ENCODE measurements at places on chromosomes 12 and 14.

GRCh38 chr12:123118497-123118896 is 32.4 kb downstream of the PITPNM2 start:
- no peak for DNase-seq

- DNase-seq = no peak
Measured at GRCh38 chr12:106712768-106713167, 61.7 kb upstream of the RIC8B start.

DNA sequence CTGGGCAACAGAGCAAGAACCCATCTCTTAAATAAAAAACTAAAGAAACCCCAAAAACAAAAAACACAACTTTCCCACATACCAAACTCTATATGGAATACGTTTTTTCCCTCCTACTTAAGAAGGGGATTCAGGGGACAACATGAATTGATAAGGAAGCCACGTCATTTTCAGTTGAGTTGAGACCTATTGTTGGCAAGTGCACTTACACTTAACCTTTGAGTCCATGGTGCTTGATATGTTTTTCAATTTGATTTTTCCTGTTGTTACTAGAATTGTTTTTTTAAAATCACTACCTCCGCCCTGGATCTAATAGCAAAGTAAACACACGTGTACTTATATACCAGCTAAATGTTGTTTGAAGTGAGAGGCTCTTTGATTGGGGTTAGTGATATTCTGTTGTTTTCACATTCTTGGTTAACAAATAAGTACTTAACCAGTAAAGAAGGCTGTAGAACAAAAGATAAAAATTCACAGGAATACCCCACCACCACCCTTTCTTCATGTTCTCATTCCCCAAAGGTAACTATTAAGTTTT is 2.0 kb downstream of the FAM177A1 start:
- no peak for DNase-seq

GRCh38 chr14:77045238-77046162 is 17.0 kb upstream of the IRF2BPL start:
- DNase-seq = no peak

- no peak for DNase-seq
Measured at GRCh38 chr12:118501489-118501888, 125.1 kb downstream of the SUDS3 start.

- DNase-seq = no peak
Measured at GRCh38 chr12:126247936-126248335, 1182.7 kb downstream of the AACS start.

- no peak for DNase-seq
Measured at GRCh38 chr12:57465030-57465746, 5.6 kb downstream of the GLI1 start.

GRCh38 chr14:34180434-34180833 is 229.6 kb upstream of the EGLN3 start:
- no peak for DNase-seq

GRCh38 chr12:49866859-49867569 is 24.1 kb upstream of the BCDIN3D start:
- DNase-seq = peak; percentile 50

- no peak for DNase-seq
Measured at GRCh38 chr14:65548878-65549277, 136.3 kb downstream of the FUT8 start.

- DNase-seq = no peak
Measured at GRCh38 chr12:55372521-55372920, 9.7 kb downstream of the OR6C75 start.

DNA sequence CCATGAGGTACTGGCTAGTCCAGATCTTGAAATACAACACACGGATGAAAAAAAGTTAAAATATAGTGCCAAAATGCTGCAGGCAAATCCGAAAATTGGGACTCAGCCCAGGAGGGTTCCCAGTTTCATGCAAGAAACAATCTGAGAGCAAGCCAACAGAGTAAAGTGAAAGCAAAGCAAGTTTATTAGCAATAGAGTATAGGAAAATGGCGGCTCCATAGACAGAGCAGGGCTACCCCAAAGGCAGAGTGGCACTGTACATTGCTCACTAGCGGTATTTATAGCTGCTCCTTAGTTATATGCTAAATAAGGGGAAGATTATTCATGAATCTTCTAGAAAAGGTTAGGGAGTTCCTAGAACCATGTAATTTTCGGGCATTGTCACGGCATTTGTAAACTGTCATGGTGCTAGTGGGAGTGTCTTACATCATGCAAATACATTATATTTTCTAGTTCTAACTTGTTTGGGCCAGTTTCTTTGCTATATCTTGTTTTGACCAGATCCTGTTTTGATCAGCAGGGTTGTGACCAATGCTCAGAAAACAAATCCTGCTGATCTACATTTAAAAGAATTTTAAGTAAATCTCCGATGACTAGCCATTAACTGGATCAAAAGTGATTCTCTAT is 29.1 kb downstream of the RECQL start:
- no peak for DNase-seq

DNA sequence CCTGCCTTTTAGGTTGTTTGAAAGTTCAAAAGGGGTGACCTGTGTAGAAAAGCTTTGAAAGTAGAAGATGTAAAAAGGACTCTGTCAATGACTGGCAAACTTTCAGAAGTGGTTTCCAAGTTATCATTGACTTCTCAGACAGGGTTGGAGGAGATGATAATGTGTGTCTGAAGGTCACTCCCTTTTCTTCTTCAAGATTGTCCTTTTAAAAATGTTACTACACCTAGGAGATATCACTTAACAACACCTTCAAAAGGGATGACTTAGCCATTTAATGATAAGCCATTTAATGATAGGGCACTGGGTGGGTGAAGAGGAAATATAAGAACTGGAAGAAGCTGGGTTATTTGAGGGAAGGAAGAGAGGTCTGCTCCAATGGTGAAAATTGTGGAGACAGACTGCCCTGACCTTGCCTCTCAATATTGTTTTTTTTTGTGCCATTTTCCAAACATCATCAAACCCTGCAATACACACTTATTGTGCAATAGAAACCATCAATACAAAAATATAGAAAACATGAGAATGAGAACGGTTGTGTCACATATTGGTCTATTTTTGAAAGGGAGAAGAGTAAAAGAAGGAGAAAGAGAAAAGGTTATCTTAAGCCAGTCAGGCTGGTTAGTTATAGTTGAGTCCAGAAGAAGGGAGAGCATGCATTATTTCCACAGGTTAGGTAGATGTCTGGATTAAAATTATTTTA is 38.8 kb downstream of the BEST3 start:
- DNase-seq = no peak

DNA sequence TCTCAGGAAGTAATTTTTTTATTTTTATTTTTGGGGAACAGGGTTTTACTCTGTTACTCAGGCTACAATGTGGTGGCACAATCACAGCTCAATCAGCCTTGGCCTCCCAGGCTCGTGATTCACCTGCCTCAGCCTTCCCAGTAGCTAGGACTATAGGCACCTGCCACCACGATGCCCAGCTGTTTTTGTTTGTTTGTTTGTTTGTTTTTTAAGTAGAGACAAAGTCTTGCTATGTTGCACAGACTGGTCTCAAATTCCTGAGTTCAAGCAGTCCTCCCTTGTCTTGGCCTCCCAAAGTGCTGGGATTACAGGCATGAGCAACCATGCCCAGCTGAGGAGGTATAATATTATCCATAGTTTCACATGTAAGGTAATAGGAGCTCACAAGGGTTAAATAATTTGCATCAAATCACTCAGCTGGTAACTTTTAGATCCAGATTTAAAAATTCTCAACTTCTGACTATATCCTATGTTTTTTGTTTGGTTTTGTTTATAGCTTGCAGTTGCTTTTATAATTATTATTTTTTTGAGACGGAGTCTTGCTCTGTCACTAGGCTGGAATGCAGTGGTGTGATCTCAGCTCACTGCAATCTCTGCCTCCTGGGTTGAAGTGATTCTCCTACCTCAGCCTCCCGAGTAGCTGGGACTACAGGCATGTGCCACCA is 629.3 kb downstream of the DIO2 start:
- DNase-seq = no peak

DNA sequence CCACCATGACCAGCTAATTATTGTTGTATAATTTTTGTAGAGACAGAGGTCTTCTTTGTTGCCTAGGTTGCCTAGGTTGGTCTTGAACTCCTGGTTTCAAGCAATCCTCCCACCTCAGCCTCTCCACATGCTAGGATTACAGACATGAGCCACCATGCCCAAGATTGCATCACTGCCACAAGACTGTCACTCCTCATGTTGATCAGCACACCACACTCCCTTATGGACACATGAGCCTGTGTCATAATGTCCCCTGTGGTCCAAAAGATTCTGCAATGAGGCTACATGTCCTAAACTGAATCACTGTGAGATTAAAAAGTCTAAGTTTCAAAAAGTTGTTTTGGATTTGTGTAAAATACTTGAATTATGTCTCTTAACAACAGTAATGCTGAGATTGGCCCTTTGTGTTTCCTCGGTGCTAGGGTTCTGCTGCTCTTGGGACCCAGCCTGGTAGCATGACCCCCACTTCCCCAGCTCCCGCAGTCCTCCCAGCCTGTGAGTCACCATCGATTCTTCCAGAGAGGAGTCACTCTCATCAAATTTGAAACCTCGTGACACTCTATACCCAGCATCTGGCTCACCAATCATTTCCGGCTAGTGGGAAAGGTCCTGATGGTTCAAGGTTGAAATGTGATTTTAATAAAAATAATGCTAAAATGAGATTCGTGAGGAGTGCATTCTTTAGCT is 890.9 kb downstream of the VRK1 start:
- DNase-seq = no peak

GRCh38 chr14:92645841-92646478 is 102.5 kb downstream of the LGMN start:
- no peak for DNase-seq

- no peak for DNase-seq
Measured at GRCh38 chr14:81449114-81449513, 49.0 kb upstream of the STON2 start.
